ENCODE measurements at places on chromosomes 16 and 17.
A peak's percentile ranks its signal among the peaks of the same experiment; 100 is the strongest.

GRCh38 chr16:11180489-11180888 lies 75.5 kb downstream of the SOCS1 start:
- no peak for DNase-seq

GRCh38 chr17:35540589-35541404 lies 3.3 kb upstream of the SLFN12L start:
- DNase-seq = peak; percentile 19

DNA sequence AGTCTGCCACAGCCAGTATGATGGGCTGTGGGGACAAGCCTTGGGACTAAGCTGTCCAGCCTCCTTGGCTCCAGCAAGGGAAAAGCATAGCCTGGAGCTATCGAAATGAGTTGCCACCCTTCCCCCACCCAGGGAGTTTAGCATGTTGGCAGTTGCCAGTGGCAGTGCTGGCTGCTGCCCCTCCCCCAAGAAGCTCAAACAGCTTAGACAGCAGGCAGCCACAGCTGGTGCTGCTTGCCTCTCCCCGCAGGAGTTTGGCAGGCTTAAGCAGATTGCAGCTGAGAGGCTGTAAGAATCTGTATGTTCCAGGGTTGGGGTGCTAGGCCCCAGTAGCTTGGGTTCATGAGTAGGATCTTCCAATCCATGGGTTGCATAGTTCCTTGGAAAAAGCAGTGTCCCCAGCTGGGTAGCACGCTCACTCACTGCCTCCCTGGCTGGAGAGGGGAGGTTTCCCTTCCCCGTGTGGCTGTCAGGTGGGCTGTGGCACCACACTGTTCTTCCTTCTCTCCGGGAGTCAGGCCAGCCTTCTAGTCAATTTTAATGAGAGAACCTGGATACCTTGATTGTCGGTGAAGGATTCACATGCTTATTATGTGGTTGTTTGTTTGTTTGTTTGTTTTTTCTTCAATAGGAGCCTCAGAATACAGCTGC lies 506.1 kb downstream of the CDH11 start:
- DNase-seq = no peak

DNA sequence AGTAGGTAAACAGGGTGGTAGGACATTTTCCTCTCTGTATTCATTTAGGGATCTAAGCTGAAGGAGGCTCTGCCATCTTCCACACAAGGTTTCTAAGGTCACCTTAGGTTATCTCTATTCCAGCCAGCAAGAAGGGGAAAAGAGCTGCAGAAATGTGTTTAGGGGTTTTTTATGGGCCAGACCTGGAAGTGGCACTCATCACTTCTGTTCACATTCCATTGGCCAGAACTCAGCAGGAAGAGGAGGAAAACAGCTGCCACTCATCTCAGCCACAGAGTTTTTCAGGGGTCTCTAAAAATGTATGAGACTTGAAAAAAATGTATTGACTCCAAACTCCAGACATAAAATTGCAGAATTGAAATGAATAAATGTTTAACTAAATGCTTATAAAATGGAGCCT lies 65.8 kb downstream of the FTO start:
- no peak for DNase-seq

- DNase-seq = no peak
Measured at GRCh38 chr16:28058839-28059589, 4.5 kb downstream of the GSG1L start.

DNA sequence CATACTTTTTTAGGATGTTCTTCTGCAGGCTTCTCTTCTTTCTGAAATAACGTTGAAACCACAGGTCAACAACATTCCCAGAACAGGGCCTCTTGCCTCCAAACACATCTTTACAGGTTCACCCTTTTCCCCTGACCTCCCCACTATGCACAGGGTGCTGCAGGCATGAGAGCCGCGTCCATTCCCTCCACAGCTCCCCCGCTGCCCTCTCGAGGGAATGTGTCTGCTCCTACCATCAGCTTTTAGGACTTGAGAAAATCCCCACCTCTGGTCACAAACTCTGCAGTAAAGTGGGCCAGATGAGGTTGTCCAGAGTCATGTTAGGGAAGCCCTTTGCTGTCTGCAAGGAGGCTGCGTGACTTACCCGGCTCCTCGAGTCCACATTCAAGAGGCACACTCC lies 30.5 kb downstream of the DUSP14 start:
- DNase-seq = no peak

- DNase-seq = no peak
Measured at GRCh38 chr17:17892009-17892408, 55.2 kb upstream of the SREBF1 start.

- DNase-seq = no peak
Measured at GRCh38 chr16:81394966-81395655, 49.5 kb upstream of the CMIP start.

GRCh38 chr16:3413730-3414379 lies 12.8 kb downstream of the ZNF174 start:
- DNase-seq = no peak

DNA sequence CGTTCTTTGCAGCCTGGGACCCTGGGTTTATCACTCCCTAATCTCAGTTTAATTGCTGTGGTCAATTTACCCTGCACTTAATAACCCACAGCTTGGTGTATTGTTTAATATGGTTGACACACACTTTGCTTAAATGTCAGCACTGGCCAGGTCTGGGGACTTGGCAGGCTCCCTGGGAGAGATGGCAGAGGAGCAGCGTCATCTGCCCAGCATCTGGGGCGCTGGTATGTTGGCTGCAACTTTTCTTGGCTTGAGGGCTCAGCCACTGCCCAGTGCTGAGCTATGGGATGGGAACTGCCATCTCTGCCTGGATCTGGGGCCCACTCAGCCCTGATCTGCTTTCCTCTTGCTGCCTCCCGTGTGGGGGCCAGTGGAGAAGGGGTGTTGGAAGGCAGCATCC lies 115.7 kb upstream of the IRX3 start:
- no peak for DNase-seq

GRCh38 chr17:76747716-76748363 lies 9.9 kb downstream of the MFSD11 start:
- no peak for DNase-seq

- DNase-seq = no peak
Measured at GRCh38 chr17:80783971-80784370, 207.7 kb upstream of the CHMP6 start.

DNA sequence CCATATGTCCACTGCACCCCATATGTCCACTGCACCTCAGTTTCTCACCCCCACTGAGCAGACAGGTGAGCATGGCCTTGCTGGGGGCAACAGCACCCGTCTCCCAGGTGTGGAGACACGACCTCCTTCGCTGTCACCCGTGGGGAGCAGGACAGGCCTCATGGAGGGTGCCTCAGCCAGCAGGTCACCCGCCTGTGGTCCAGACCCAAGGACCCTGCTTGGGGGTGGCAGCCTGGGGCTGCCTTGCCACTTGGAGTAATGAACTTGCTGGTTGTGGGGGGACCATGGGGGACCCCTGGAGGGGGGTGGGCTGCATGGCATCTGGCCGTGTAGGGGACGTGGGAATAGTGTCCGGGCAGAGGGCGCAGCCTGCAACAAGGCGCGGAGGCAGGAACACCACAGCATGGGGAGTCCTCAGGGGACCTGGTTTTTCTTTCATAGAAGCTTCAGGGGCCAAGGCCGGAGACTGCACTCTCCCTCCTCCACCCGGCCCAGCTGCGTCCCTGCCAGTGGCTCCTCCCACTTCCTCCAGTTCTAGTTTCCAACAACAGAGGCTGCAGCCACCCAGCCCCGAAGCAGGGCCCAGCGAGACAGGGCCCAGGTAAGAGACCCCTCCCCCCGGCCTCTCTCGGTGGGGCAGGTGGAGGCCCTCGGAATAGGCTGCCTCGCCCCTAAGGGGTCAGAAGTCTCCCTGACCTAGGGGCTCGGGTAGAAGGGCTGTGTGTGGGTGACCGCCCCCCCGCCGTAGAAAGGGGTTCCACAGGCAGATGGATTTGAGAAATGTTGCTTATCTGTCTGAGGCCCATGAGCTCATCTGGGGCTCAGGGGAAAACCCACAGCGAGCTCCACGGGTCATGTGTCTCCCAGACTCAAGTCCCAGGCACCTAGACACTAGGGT lies at the start of gene NHLRC4:
Gene NHLRC4, plus strand, starts transcription at position 531 of the 898 bp plus-strand sequence. CDS start 1,043 bp downstream, outside the sequence.
- peak; percentile 82 for DNase-seq

DNA sequence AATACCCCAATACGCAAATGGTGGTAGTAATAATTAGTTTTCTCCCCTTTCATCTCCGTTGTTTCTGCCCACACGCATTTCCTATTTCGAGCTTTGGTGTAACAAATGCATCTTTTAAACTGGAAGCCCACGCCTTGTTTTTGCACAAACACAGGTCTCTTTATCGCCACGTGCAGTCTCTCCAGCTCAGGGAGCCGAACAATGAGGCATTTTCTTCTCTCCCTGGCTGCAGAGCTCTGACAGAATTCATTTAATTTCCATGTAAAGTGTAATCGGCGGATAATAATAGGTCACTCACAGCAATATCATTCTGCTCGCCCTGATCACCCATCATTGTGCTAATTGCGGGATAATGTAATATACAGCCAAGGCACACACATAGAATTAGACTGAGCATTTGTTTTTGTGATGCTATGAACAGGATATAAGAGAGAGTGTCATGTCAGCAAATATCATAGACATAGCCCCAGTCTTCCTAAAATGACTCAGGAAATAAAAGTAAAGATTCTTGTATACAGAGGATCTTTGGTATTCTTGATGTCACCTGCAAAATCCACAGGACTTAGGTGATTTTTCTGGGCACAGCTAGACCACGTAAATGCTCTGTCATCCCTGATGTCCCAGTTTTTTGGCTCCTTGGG lies 452.6 kb upstream of the CDH11 start:
- no peak for DNase-seq

DNA sequence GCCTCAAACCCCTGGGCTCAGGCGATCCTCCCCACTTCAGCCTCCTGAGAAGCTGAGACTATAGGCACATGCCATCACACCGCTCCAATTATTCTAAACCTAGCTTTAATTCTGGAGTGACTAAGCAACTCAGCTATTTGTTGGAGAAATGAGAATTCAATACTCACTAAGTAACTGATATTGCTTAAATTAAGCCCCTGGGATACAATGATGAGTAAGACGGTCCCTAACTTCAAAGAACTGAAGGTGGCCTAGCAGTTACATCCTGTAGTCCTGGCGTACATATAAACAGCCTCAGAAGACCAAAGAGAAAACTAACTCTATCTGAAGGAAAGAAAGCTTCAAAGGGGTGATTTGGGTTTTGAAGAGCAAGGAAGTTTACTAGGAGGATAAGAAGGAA lies 25.0 kb downstream of the XPO6 start:
- no peak for DNase-seq

GRCh38 chr16:57601801-57602478 lies 26.5 kb upstream of the ADGRG1 start:
- no peak for DNase-seq

DNA sequence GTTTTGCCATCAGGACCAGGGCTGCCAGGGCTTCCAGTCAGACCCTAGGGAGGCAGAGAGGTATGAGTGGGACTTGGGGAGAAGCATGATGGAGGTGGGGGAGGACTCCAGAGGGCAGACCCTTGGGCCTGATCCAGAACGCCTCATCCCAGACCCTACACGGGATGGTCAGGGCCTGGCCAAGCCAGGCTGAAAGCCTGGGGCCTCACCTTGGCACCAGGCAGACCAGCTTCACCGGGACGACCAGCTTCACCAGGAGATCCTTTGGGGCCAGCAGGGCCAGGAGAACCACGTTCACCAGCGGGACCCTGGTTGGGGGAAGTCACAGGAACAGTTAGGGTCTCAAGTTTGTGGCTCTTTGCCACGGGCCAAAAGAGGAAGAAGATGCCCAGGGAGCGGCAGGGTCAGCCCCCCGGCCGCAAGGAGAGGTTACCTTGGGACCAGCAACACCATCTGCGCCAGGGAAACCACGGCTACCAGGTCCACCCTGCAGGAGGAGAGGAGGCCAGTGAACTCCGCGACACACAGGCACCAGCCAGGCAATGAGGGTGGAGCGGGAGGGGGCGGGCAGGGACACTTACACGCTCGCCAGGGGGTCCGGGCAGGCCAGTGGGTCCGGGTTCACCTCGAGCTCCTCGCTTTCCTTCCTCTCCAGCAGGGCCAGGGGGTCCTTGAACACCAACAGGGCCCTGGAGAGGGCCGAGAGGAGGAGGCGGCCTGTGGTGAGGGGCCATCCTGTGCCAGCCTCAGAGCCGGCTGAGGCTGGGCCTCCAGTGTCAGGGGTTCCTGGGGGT lies 7.1 kb downstream of the COL1A1 start:
- DNase-seq = no peak

DNA sequence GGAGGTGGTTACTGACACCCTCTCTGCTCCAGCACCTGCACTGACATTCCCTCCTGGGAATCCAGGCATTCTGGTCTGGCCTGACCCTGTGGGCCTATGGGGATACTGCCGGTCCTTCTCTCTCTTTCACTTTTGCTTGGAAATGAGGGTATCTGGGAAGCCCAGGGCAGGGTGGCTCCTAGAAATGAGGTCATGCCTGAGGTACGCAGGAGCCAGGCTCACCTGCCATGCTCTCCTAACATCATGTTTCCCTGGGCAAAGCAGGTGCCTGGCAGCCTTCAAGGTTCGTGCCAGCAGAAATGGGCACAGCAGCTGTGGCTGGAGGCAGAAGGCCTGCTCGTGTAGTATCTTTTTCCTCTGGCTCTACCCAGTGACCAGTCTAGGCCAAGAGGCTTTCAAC lies 3.3 kb downstream of the ITGA3 start:
- DNase-seq = no peak

- DNase-seq = no peak
Measured at GRCh38 chr16:84537491-84538151, 33.2 kb upstream of the MEAK7 start.

DNA sequence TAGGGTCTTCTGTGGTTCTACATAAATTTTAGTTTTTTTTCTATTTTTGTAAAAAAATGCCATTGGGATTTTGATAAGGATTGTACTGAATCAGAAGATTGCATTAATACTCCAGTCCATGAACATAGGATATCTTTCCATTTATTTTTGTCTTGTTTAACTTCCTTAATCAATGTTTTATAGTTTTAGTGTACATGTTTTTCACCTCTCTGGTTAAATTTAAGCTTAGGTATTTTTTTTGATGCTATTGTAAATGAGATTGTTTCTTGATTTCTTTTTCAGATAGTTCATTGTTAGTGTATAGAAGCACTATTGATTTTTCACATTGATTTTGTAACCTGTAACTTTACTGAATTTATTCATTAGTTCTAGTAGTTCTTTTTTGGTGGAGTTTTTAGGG lies 35.4 kb downstream of the ITGAM start:
- no peak for DNase-seq

Data from H54 (cell line).